Epithelial cell of prostate (primary cell): ENCODE measurements at places on chromosomes 2 and 18.

DNA sequence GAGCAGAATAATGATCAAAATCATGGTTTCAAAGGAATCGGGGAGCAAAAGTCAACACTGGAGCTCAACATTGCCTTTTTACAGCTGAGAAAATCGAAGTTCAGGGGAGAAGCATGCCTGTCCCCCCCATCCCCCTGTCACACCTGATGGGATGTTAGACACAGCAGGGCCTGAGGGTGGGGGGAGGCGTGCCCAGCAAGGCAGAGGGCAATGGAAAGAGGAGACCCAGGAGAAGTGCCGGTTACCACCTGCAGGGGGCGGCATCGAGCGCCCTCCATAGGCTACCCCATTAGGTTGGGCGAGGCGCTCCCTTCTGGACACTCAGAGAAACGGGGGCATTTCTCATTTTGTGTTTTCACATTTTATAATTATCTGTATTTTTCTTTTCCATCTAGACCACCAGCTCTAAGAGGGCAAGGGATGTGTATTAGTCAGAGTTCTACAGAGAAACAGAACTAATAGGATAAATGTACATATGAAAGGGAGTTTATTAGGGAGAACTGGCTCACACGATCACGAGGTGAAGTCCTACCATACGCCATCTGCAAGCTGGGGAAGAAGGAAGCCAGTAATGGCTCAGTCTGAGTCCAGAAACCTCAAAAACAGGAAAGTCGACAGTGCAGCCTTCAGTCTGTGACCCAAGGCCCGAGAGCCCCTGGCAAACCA, 271.3 kb downstream of the LRATD1 start:
- no peak for DNase-seq

DNA sequence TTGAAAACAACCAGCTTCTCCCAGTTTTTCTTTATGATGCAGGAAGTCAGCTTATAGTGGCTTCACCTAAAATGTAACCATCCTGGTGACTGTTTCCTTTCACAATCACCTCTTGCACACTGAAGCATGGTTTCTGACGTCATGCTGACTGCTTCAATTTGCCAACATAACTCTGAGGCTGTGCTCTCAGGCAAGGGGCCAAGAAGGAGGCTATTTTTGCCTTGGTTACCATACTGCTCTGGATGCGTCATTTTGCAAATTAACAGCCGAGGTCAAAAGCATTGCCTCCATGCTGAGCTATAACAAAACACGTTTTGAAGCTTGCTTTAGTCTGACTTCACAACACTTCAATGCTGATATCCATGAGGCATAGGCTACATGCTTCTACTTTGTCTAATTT, 397.8 kb downstream of the METTL4 start:
- DNase-seq: no peak

- no peak for DNase-seq
These were observed 55.6 kb downstream of the INPP5D start for GRCh38 chr2:233115741-233116140.

DNA sequence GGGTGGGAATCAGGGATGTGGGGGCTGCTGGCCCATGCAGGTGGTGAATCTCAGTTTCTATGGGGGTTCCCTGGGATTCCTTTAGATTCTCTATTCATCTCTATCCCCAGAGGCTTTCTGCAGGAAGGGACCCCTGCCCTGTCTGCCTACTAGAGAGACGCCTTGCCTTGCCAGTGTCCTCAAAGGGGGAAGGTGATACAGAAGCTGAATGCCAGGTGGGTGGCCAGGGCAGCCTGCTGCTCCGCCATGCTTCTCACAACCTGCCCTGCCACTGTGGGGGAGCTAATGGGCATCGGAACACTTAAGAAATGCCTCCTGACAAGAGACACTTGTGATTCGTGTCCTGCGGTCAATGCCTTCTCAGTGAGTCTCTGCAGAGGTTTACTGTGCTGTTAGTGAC, 368.4 kb downstream of the EN1 start:
- DNase-seq: peak; percentile 20

GRCh38 chr18:46113751-46114150, 9.6 kb downstream of the HAUS1 start:
- DNase-seq: no peak

DNA sequence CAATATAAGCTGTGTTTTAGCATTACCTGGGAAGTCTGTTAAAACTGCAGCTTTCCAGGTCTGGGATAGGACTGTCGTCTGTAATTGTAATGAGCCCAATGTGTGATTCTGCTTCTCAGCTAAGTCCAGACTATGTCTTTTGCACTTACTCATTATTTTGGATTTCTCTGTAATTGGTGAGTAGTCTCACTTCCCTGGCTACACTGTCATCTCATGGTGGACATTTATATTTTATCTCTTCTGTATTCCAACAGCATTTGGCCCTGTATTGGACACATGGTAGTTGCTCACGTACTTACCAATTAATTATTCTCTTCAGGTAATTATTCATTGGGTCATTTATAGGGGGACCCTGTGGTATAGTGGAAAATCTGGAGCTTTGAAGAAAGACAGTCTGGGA, 28.0 kb downstream of the LHCGR start:
- no peak for DNase-seq

DNA sequence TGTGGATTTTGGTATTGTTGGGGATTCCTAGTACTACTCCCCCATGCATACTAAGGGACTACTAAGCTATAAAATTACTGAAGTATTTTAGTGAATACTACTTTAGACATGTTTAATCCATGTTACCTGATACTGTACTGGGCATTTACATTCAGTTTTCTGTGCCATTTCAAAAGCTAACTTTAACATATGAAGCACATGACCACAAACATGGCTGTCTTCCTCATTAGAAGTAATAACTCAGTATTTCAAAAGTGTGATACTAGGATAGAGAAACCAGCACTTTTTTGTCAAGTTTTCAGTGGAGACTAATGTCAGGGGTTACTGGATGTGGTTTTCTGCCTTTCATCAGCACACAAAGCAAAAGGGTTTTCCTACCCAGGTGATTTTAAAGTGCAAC, 27.9 kb downstream of the WDR33 start:
- DNase-seq: no peak

DNA sequence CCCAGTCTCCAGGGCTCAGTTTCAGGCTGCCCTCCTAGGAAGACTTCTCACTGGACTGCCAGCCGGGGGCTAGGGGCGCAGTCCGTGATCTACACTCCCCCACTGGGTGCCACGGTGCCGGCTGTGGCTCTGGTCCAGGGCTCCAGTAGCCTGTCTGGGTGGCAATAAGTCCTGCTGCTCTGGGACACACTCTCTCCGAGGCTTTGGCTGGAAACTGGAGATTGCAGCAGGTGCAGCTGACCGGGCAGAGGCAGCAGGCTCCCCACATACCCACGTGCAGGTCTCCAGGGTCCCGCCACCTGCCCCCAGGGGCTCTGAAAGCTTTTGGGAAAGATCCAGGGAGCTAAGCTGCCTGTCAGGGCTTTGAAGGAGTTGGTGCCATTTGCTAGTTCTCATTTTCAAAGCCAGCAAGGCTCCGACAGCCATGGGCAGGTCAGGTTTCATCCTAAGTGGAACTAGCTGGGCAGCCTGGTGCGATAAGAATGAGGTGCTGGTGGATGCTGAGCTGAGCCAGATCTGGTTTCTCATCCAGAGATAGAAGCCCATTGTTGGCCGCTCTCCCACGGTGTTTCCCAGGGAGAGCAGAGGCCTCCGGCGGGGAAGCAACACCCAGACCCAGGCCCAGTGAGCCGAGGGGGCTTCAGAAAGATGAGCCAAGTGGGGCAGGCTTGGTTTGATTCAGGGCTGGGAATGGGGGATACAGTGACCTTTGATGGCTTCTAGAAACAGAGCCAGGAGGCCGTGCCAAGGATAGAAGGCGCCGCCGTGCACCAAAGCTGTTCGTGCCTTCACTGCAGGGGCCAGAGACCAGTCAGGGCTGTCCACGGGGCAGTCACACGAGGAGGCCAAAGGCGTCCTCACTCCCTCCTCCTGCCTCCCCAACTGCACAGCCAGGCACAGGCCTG, 141.7 kb upstream of the GPC1 start:
- no peak for DNase-seq

DNA sequence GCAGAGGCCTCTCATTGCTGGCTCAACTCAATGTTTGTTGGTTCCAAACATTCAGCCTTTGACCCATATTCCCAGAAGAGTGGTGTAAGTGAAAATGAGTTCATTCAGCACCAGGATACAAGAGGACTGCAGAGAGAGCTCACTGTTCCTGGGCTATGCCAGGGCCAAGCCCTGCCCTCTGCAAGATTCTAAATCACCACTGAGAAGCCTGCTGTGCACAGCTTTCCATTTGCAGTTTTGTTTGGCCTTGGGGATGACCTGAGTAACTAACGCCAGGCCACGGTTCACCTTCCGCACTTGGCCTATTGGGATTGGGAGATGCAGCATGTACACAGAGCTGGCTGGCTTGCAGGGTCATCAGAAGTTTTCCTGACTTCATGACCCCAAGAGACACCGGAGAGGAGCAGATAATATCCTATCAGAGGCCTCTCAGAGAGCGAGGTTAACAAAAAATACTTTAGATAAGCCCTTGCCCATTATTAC, 12.6 kb downstream of the GKN1 start:
- DNase-seq: no peak

- DNase-seq: no peak
These were observed 730 bp downstream of the ODC1 start for GRCh38 chr2:10447300-10447894.
